ENCODE measurements at places on chromosomes 3 and 15.

- no peak for DNase-seq
Measured at GRCh38 chr3:194930377-194931204, 244.9 kb downstream of the FAM43A start.

DNA sequence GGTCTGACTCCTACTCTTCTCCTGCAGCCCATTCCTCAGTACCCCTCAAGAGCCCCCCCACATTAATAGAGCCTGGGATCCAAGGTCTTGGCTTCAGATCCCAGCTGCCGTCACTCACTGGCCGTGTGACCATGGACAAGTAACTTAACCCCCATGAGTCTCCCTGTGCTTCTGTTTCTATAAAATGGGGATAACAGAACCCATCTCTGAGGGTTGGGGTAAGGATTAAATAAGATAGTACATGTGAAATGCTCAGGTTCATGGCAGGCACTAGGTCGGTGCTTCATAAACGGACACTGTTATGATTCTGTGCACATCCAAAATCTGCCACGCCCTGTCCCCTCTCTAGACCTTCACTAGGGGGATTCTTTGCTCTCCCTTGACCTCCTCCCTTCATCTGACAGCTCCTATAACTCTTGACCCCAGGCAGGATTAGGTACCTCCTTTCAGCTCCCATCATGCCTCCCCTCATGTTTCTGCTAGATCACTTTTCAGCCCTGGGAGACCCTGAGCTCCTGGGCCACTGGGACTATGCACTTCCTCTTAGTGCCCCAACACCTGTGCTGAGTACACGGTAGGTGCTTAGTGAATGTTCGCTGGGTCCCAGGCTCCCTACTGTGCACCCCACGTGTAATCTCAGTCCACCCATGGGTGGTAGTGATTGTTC lies 1.5 kb downstream of the CAND2 start:
- DNase-seq, result no peak

DNA sequence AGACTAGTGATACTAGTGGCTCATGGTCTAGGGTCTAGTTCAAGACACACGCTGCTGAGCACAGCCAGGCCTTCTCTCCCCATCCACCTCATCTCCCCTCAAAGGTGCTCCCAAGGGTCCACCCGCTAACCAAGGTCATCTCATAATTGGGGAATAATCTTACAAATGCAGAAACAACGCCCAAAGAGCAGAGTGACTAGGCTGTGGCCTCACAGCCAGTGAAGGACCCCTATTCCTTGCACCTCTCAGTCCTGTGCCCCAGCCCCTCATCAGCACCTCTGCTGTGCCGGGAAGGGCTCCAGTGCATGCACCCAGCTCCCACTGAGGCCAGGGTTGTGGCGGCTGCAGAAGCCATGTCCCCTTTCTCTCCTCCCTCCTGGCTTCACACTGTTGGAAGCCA lies 286.9 kb downstream of the UACA start:
- no peak for DNase-seq

DNA sequence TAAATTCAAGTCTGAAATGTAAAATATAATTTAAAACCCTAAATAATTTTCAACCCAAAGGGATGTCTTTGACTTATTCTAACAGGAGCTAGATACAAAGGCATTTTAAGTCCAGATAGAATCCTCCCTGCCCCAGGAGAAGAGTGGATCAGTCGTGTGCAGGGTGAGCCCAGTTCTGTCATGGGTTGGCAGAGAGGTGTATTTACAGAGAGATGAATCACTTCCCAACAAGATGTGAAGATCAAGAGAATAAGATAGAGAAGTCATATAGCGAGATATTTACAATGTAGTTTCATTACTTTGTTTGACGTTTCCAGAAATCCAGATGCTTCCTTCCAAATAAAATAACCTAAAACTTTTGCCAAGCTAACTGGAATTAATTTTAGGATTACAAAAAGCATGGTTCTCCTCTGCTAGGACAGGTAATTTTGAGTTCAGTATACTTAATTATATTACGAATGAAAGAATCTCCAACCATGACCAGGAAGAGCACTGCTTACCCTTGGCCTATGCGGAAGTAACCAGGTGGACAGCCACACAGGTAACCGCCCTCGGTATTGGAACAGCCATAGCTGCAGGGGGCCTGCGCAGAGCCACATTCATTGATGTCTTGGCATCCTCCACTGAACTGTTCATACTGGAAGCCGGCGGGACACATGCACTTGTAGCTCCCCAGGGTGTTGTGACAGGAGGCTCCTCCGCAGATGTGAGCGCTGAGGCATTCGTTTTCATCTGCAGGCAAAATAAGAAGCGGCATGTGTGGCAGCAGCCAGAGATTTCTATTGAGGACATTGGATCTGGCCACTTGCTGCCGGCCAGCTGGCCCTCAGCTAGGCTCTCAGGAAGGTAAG lies 84.0 kb downstream of the DUT start:
- no peak for DNase-seq
